ENCODE measurements at places on chromosomes 5 and 9. TPM values are rescaled to one million over a fixed set of nuclear protein-coding genes. Genes with fewer than 3 reads are reported as not detected.

Gene NEURL1B
- 5.3 TPM for total RNA-seq

Gene EIF4EBP3
- total RNA-seq = 3.5 TPM

Gene CARTPT
- total RNA-seq = not detected

Gene CORO2A
- 1.2 TPM for total RNA-seq

Gene GCNT1
- total RNA-seq = 64.5 TPM

Gene ARAP3
- total RNA-seq = 11.5 TPM

Gene PCDHB12
- not detected for total RNA-seq

Gene C9
- total RNA-seq = not detected

Gene NOTCH1
- 14.4 TPM for total RNA-seq

Gene IL6ST
- 159 TPM for total RNA-seq

Gene GNE
- total RNA-seq = 30.0 TPM

Gene TLX3
- not detected for total RNA-seq

Gene GABRP
- not detected for total RNA-seq

Gene MARVELD2
- 0.71 TPM for total RNA-seq

Gene NREP
- total RNA-seq = 19.9 TPM

Gene PTGER4
- 25.5 TPM for total RNA-seq

Gene SPATA31E1
- under 0.01 TPM for total RNA-seq
